Aorta (tissue), 5 donors: ENCODE measurements at places on chromosomes 5 and 9. TPM values are rescaled to one million over a fixed set of nuclear protein-coding genes. Genes with fewer than 3 reads are reported as not detected.

The INSL6 gene
- polyA plus RNA-seq, result not detected

The TRAF1 gene
- 43.3 TPM for polyA plus RNA-seq

The INSL4 gene
- polyA plus RNA-seq, result not detected

The COL27A1 gene
- 59.4 TPM for polyA plus RNA-seq

The PCDHB6 gene
- polyA plus RNA-seq, result 2.6 TPM

The CCNI2 gene
- polyA plus RNA-seq, result 0.38 TPM

The WDR31 gene
- polyA plus RNA-seq, result 0.54 TPM

The JMY gene
- 3.0 TPM for polyA plus RNA-seq

The ORM2 gene
- polyA plus RNA-seq, result not detected

The PCDHGB3 gene
- polyA plus RNA-seq, result not detected

The NOXA1 gene
- polyA plus RNA-seq, result 12.6 TPM

The PHPT1 gene
- polyA plus RNA-seq, result 165 TPM

The MELK gene
- polyA plus RNA-seq, result not detected

The C5orf58 gene
- not detected for polyA plus RNA-seq

The LCN1 gene
- polyA plus RNA-seq, result not detected

The BTNL8 gene
- polyA plus RNA-seq, result not detected

The TAF11L5 gene
- polyA plus RNA-seq, result not detected

The UBAP1 gene
- polyA plus RNA-seq, result 29.4 TPM

The PRSS3 gene
- polyA plus RNA-seq, result 59.5 TPM

The HAVCR1 gene
- not detected for polyA plus RNA-seq

The ZNF79 gene
- polyA plus RNA-seq, result 1.9 TPM

The IFNA13 gene
- polyA plus RNA-seq, result not detected

The IRX2 gene
- not detected for polyA plus RNA-seq

The MARCOL gene
- not detected for polyA plus RNA-seq

The PHF24 gene
- not detected for polyA plus RNA-seq
